ENCODE measurements at places on chromosomes 2 and 18. TPM values are rescaled to one million over a fixed set of nuclear protein-coding genes. Genes with fewer than 3 reads are reported as not detected.

SH3RF3 gene
- 11.2 TPM for total RNA-seq

GREB1L gene
- total RNA-seq: 16.2 TPM

FKBP1B gene
- total RNA-seq: 2.0 TPM

LDLRAD4 gene
- total RNA-seq: 23.3 TPM

DNA sequence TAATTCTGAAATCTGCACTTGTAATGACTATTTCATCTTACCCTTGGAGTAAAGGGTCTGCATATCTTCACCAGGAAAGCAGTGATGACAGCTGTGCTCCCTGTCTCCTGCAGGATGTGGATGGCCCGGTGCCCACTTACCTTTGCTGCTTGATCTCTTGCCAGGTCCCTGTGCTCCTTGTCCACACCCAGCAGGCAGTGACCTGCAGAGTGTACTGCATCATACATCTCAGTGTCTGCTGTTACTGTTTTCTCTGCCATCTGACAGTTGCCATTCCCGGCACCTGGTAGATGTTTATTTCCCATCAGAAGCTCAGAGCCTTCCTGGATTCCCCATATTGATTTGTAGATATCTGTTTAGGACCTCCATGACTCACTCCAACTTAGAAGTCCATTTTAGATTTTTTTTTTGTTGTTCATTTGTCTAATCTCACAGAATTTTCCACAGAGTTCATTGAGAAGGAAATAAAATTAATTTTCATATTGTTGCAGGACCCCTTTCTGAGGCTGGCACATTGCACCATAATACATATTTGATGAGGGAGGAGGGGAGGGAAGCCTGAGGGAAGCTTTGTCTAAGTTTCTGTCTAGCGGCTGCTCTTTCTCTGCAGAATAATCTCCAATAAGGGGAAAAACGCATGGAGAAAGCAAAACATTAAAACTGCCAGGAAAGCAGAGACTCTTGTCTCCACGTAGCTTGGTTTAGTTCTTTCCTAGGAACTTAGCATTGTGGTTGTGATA is 697.5 kb upstream of the RAB6C start:
- no peak for DNase-seq

DNA sequence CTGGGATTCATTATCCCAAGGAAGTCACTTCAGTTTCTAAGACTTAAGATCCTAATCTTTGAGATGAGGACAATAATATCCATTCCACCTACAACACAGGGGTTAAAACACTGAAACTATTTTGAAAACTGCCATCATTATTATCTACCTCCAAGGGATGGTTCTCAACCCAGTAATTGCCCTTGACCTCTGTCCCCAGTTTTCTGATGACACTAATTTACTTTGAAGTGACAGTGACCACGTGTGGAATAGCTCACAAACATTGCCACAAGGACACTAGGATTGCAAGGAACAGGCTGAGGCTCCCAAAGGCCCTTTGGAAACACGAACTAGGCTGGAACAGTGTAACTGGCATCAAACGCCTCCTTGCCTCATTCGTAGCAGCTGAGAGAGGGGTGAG is 78.4 kb downstream of the UXS1 start:
- no peak for DNase-seq

DNA sequence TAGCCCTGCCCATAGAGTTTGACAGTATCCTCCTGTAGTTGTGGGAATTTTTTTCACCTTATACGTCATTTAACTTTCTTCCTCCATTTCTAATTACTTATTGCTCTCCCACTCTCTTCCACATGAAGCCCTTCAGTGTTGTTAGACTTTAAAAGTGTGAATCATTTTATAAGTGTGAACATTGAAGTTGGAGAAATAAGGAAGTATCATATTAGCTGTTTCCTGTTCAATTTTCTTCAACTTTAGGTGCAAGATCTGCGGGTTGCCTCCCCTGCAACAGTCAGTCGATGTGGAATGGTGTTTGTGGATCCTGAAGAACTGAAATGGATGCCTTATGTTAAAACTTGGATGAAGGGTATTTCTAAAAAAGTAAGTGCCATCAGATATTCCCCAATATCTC is 138.1 kb downstream of the DNAH6 start:
- DNase-seq: no peak

GRCh38 chr18:54284981-54285785 is 15.9 kb downstream of the POLI start:
- no peak for DNase-seq

GRCh38 chr2:205482399-205483081 is 199.8 kb upstream of the NRP2 start:
- no peak for DNase-seq

DNA sequence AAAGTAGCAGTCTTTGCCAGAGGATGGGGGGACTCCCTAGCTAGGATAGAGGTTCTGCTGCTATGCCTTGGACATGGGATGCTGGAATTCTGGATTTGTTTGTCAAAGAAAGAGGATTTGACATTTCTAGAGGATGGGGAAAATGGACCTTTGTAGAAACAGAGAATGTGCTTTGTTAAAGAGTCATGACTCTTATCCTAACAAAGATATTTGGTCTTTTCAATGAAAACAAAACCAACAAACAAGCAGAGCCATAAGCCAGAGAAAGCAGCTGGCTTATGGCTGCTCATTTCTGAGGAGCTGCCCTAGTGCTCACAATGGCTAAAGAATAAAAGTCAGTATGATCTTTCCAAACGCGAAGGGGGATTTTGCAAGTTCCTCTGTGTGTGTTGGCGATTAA is 40.8 kb upstream of the MAPRE2 start:
- DNase-seq: no peak

Measured in cardiac septum (tissue), 1 donor.